ELR (cell line): ENCODE measurements at places on chromosomes 1 and 21.

DNA sequence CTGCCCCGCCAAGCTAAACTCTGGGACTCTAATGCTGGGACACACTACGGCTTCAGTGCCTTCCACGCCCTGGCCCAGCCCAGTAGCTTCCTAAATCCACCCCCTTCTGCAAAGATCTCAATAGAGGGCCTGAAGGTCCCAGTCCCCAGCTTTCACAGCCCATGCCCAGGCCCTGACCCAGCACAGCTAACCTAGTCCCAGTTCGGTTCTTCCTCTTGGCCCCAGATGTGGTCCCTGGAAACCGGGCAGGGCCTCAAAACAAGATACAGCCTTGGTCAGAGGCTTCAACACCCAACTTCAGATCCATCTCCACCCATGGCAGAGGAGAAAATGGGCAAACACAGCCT is 646 bp upstream of the PDZK1IP1 start:
- DNase-seq: no peak

DNA sequence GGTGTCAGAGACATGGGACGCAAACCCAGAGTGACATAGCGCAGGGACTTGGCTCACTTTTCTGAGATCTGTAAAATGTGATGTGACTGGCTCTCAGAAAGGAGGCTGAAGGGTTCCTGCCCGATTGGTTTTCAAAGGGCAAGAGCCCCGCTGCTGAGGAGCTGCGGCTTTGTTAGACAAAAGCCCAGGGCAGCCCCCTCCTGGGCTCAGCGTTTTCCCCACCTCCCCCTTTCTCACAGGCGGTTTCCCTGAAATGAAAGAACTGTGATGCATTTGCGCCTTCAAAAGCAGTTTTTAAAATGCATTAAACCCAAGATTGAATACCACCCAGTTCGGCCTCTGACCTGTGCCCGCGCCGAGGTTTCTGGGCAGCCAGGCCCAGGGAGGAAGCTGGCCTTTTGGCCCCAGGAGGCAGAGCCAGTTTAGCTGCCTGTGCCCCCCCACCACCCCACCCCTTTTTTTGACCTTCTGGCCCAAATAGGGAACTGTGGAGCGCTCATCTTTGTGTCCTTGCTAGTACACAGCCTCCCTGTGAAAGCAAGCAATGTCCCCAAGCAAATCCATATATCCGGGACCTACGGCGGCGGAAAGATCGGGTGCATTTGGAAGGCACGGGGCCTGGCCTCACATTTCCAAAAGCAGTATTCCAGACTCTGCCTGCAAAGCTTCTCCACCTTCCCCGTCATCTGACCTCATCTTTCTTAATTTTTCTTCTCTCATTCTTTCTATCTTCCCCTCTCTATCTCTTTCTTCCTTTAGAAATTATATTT is 28.6 kb downstream of the CD247 start:
- no peak for DNase-seq

GRCh38 chr1:222299524-222299923 is 248.4 kb downstream of the HHIPL2 start:
- DNase-seq: no peak

DNA sequence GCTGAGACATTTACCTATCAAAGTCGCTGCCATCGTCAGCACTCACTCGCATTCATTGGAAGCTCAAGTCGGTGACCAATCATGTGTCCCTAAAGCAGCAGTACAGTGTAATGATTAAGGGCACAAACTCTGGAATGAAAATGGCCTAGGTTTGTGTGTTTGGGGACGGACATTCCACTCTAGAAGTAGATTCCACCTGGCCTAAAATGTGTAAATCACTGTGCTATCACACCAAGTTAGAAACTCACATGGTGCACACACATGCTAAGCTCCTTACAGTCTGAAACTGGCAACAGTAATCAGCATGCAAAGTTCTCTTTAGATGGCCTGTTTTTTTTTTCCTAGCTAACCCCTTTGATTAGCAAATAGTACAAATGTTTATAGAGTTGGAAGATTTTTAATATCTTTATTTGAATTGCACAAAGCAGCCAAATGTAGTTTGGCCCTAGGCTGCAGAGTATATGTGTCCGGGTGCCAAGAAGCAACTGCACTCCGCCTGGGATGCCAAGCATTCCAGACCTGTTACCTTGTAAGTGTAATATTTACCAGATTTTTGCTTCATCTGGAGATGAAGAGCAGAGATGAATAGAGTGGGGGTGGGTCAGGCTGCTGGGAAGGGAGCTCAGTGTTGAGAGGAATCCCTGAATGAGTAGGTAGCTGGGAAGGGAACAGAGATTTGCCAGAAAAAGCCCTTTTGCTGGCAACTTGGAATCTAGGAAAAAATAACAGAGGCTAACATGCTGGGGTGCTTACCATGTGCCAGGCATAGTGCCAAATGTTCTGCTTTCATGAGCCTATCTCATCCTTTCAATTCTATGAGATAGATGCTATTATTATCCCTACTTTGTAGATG is 35.2 kb downstream of the TGFB2 start:
- DNase-seq: peak; percentile 86

- peak; percentile 90 for DNase-seq
Observed at GRCh38 chr1:54408147-54409066, 2.2 kb upstream of the SSBP3 start.

DNA sequence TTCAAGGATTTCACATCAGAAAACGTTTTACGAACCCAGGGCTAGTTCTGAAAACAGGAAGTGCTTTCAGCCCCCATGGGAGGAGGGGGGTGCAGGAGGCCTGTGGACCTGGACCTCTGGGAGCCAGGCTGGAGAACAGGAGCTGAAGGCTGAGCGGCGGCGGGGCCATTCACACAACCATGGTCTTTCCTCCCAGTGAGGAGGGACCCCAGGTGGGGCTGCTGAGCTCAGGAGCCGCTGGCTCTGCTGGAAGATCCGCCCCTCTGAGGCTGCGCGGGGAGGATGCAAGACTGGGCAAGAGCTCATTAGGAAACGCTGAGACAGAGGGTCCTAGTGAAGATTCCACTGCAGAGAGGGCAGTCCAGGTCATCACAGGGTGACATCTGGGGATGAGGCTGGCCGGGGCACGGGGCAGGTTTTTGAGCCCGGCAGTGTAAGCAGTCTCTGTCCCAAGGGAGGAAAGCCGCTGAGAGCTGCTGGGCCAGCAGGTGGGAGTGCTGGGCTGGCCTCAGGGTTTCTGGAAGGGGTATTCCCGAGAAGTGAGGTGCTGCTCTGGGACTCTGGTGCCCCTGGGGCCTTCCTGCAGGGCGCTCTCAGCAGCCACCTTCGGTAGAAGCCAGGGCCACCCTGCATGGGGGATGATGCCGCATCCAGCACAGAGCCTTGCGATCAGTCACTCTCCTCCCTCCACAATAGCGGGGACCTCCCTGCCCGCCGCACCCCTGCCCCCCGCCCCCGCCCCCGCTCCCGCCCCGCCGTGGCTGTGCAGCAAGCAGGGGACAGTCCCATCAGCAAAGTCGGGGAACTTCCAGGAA is 7.5 kb downstream of the MX2 start:
- no peak for DNase-seq

GRCh38 chr1:161726473-161727255 is 5.3 kb downstream of the FCRLB start:
- peak; percentile 94 for DNase-seq

GRCh38 chr1:8711151-8711550 is 106.3 kb downstream of the RERE start:
- DNase-seq: peak; percentile 48

DNA sequence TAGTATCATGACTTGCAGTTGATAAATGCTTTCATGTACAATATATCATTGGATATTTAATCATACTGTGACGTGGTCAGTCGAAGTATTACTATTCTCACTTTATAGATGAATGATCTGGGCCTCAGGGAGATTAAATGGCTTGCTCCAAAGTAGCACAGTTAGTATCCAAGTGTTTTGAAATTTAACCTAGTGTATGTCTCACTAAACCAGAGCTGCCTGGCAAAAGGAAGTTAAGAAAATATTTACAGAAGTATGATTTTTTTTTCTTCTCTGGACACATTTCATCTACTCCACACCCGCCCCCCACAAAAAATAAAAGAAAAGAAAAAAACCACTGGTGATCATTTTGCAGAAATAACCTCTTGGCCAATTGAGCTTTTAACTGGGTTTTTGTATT is 71.9 kb upstream of the CXADR start:
- DNase-seq: no peak

- no peak for DNase-seq
Observed at GRCh38 chr1:108878678-108879077, 1.9 kb downstream of the GPSM2 start.

DNA sequence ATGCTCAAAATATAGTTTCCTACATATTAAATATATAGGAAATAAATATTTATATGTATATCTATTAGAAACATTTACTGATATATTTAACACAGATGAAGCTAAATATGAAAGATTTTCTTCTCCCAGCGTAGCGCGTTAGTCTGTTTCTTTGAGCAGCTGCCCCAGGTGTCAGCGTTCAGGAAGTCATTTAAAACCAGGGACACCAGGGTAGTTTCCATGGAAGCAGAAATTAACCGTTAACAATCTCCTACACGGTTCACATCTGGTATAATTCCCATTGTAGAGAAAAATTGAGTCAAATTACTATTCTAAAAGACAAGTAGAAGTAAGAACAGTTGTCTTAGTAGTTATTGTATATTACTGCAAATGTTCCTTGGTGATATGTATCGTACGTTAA is 1443.7 kb downstream of the MRPL39 start:
- no peak for DNase-seq

- DNase-seq: no peak
Observed at GRCh38 chr21:14875704-14876523, 188.9 kb downstream of the NRIP1 start.

DNA sequence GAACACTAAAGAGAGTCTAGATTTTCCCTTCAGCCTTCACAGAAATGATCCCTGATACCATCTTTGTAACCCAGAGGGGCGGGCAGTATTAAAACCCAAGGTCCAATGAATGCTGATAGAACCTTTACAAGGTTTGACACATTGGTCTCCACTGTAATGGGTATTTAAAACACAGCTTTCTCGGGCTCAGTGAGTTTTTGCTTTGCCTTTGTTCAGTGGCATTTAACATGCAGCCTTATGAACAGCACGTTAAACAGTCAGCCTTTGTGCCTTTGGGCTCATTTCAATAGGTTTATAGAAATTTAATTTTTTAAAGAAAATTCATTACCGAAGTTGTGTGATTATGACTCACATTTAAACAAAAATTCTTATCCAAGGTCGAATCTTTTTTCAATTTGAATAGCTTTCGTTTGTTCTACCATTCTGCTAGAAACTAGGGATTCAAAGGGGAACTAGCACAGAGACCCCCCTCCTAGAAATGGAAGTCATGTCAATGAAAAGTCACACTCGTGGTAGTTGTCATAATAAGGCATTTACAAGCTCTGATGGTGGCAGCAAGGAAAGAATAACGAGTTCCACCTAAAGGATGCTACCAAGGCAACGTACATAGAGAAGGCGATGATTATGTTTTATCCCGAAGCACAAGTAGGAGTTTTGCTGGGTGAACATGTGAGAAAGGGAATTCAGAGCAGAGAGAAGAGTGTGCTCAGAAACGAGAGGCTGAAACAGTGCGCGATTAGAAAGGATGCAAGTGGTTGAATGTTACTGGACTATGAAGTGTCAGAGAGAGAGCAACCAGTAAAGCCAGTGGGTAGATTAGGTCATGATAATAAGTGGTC is 66.2 kb downstream of the SGIP1 start:
- no peak for DNase-seq

GRCh38 chr1:9615316-9616063 is 26.8 kb downstream of the TMEM201 start:
- peak; percentile 69 for DNase-seq

DNA sequence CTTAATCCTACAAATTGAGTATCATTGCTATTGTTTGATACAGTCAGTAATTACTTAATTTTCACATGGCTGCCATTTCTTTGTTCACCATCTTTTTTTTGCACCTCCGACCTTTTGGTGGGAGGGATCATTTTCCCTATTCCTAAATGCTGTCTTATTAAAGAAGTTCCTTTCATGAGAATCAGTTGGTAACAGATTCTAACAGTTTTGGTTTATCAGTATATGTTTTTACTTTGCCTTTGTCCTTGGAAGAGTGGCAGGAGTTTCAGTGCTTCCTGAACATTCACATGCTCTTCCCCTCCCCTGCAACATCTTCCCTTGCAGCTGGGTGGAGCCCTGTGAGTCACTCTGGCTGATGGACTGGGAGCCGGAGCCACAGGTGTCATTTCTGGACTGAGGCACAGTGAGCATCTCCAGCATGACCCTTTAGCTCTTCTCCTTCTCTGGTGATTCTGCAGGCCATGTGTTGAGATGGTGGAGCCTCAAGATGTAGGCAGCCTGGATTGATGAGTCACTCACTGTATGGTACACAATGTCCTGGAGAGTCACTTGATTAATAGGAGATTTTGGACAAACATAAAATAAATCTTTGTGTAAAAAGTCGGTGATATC is 217.7 kb downstream of the URB2 start:
- DNase-seq: peak; percentile 37

DNA sequence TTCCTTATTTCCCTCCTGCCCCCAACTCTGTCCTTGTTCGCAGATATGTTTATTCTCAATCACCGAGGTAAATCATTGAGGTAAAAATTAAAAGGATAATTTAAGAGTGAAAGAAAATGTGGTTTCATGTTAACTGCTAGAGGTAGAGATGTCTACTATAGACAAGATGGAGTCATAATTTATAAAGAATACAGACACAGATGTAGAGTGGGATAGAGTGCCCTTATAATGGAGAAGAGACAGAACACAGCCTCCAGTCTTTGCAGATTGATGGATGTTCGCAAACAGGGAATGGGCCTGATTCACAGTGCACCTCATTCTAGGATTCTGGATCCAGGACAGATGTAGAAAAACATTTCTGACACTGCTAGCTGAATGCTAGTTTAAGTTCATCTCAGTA is 139.1 kb upstream of the SERTAD4 start:
- DNase-seq: no peak

DNA sequence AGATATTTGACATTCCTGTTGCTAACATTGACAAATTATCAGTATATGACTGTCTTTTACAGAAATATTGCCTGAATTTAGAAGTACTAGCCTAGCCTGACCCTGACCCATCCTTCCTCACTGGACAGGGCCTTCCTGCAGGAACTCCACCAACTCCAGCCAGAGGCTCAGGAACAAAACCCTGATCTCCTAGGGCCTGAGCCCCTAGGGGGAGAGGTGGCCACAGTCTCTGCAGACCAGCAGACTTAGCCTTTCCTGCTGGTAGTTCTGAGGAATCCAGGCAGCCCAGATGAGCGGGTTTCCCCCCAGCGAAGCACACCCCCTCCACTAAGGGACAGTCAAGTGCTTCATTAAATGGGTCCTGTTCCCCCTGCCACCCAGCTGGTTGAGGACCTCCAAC is 44.3 kb upstream of the LRIF1 start:
- no peak for DNase-seq
